ENCODE measurements at places on chromosomes 4 and X. TPM values are rescaled to one million over a fixed set of nuclear protein-coding genes. Genes with fewer than 3 reads are reported as not detected.

DNA sequence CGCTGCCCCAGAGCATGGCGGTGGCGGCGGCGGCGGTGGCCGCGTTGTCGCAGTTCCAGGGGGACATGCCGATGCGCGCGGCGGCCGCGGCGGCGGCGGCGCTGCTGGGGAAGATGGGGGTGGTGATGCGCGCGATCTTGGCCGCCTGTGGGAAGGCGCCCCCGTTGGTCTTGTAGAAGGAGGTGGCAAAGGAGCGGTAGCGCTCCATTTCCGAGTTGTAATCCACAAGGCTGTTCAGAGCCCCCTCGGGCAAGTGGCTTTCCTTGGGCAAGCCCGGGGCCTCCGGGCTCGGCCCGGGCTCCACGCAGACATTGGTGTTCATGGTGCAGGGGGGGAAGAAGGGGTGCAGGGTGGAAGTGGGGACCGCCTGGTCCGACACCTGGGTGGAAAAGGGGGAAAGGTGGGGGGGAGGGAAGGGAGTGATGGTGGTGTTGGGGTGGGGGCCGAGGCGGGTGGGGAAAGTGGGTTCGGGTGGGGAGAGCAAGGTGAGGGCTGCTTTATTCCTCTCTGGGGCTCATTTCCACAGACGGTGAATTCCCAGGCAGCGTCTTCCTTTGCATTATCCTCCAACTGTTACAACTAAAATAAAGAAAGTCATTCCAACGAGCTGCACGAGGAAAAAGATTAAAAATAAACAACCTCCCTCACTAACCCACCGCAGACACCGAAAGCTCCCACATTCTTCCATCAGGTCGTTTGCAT is 3.1 kb downstream of the CXXC4 start:
- H3K27ac ChIP-seq, result no peak overlapping the region
- peaks cover 70% of the 10 kb centered on the region for H3K27me3 ChIP-seq
- H3K36me3 ChIP-seq, result no peaks in the 10 kb centered on the region
- H3K4me1 ChIP-seq, result peaks cover 17% of the 10 kb centered on the region

- no peak overlapping the region for H3K4me3 ChIP-seq
- no peak overlapping the region for H3K27ac ChIP-seq
- no peaks in the 10 kb centered on the region for H3K4me1 ChIP-seq
- DNase-seq, result no peak
These were observed 427.2 kb downstream of the FAT4 start for GRCh38 chr4:125741825-125742452.

GRCh38 chr4:10963958-10964703 is 279.6 kb upstream of the CLNK start:
- no peaks in the 10 kb centered on the region for H3K36me3 ChIP-seq
- H3K4me3 ChIP-seq, result no peak overlapping the region
- no peaks in the 10 kb centered on the region for H3K27me3 ChIP-seq
- no peak overlapping the region for H3K27ac ChIP-seq
- no peaks in the 10 kb centered on the region for H3K4me1 ChIP-seq

DNA sequence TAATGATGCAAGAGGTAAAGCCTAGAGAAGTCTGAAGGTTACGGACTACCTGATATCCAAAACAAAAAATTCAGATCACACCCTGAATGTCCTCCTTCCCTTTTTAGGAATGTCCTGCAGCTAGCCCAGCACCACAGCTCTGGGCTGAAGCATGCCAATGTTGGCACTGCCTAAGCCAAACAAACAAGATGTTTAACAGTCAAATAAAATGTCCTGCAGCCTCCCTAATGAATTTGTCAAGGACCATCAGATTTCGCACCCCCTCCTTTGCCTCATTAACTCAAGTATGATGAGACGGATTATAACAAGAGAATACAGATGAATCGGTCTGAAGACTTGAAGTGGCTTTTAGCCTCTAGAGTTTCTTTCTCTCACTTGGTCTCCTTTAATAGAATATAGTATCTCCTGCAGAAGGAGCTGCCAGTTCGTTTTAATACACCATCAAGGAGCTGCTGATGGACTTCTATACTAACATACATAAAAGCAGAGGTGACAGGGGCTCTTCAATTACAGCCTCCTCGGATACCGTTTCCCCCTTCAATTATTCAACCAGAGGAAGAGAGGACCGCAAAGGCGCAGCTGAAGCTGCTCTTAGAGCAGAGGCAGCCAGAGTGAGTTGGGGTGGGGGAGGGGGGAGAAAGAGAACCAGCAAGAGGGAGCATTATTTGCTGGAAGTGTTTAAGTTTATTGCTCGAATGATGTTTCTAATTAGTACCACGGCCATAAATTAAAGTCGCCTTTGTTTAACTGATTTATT is 3.0 kb upstream of the MAB21L2 start:
- no peaks in the 10 kb centered on the region for H3K27me3 ChIP-seq
- DNase-seq, result no peak
- no peaks in the 10 kb centered on the region for H3K4me1 ChIP-seq
- H3K4me3 ChIP-seq, result no peak overlapping the region

DNA sequence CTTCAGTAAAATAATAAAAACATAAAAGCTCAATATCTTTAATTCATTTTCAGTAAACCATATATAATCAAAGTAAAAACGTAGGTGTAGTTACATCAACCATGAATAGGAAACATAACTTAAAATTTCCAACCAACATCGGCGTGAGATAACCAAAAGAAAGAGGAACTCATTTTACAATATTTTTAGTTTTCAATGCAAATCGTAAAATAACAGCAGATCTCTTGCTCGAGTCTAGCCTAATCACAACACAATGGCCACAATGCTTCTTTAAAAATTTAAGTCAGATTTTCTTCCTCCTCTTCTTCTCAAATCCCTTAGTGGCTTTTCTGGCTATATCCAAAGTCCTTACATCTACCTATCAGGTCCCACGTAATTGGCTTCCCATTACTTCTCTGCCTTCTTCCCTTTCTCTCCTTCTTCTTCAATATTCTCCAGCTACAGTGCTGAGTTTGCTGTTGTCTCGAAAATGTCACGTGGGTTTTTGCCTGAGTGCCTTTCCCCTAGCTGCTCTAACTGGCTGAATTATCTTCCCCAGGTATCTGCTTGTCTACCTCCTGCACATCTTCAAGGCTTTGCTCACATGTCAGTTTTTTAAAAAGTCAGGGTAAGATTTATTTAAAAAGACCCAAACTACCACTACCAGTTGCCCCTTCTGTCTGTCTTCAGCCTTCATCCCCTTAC is 90.9 kb upstream of the BANK1 start:
- H3K27me3 ChIP-seq, result peaks cover 3% of the 10 kb centered on the region
- no peaks in the 10 kb centered on the region for H3K4me1 ChIP-seq
- no peaks in the 10 kb centered on the region for H3K36me3 ChIP-seq
- no peak overlapping the region for H3K4me3 ChIP-seq

DNA sequence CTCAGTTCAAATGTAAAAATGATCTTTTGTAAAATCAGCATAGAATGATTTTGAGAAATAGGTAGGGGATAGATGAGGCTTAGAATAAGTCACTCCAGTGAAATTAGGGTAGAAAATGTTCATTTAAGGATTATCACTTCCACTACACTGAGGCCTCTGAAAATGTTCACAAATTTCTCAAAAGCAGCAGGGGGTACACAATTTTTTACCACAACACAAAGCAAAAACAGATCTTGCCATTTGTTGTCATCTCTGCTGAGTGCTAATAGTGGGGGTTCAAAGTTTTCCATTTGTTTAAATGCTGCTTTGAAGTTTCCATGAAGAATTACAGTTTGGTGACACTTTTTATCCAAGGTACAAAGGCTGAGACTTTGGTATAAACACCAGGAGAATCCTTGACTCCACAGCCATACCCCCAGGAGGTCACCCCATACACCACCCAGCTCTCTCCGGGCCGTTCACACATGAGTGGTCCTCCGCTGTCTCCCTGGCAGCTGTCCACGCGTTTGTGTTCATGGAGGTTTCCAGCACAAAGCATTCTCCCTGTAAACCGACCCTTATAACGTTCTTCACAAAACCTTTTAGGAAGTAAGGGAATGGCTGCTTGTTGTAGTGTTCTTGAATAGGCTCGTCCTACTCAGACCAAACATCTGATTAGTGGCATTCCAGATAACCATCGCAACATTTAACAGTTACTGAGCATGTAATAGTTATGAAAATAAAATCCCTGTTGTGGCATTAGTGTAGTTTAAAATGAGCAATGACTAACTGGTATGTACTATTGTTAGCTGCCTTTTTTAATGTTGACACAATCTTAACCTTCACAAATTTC is 71.0 kb downstream of the PRSS12 start:
- peaks cover 53% of the 10 kb centered on the region for H3K36me3 ChIP-seq
- peak overlapping the region; percentile 12 for H3K27ac ChIP-seq
- no peak for DNase-seq

GRCh38 chrX:40104985-40105834 is 7.5 kb upstream of the BCOR start:
- H3K4me3 ChIP-seq, result peak overlapping the region; percentile 82
- peak; percentile 83 for DNase-seq
- peak overlapping the region; percentile 75 for H3K27ac ChIP-seq

DNA sequence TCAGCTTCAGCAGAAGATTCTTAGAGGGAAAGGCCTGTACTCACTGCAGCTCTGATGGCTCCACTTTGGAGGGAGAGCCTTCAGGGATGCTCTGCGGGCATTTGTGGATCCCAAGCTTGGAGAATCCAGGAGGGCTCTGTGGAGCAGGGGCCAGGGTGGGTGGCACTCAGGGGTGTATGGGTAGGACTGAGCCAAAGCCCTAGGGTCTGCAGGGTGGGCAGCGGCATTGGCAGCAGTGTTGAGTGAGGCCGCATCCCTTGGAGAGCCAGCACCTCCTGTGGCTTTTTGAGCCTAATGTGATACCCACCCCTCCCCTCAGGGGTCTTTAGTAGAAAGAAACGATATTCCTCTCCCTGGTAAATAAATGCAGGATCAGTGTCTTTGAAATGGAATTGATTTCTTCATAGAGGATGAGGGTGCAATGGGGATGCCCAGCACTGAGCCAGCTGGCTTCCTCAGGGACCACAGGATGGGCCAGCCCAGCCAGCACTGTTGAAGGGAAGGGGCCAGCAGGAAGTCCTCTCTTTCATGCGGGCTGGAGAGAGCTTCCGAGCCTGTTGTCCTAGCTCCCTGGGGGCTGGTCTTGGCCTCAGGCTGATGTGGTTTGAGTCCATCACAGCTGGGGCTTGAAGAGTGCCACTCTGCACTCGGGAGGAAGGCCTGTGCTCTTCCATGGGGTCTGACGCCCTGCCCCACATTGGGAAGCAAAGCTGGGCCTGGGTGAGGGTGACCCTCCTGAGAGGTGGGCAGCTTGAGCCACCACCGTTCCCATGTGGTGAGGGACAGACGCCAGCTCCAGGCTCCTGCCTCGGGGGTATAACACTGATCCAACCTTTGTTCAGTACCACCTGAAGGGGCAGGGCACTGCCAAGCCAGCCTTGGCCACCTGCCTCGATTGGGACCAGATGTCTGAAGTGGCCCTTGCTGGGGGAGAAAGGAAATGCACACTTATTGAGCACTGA is 49.5 kb downstream of the PSAPL1 start:
- H3K36me3 ChIP-seq, result no peaks in the 10 kb centered on the region
- no peak for DNase-seq
- H3K4me1 ChIP-seq, result no peaks in the 10 kb centered on the region
- H3K27me3 ChIP-seq, result no peaks in the 10 kb centered on the region
- H3K27ac ChIP-seq, result no peak overlapping the region
- H3K4me3 ChIP-seq, result no peak overlapping the region

- H3K27ac ChIP-seq, result no peak overlapping the region
- no peaks in the 10 kb centered on the region for H3K4me1 ChIP-seq
- H3K4me3 ChIP-seq, result no peak overlapping the region
- H3K36me3 ChIP-seq, result no peaks in the 10 kb centered on the region
These were observed 10.8 kb downstream of the ADRA2C start for GRCh38 chr4:3777033-3777390.

DNA sequence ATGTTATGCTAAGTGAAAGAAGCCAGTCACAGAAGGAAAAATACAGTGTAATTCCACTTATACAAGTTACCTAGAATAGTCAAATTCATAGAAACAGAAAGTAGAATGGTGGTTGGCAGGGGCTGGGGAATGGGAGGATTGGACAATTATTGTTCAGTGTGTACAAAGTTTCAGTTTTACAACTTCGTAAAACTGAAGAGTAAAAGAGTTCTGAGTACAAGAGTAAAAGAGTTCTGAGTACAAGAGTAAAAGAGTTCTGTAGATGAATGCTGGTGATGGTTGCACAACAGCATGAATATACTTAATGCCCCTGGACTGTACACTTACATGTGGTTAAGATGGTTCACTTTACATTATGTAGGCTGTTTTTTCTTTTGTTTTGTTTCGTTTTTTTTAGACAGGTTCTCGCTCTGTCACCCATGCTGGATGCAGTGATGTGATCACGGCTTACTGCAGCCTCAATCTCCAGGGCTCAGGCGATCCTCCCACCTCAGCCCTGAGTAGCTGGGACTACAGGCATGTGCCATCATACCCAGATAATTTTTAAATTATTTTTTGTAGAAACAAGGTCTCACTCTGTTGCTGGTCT is 230.9 kb downstream of the SOWAHB start:
- no peak overlapping the region for H3K4me3 ChIP-seq
- no peak overlapping the region for H3K27ac ChIP-seq
- peaks cover 5% of the 10 kb centered on the region for H3K4me1 ChIP-seq
- H3K36me3 ChIP-seq, result no peaks in the 10 kb centered on the region
- peaks cover 9% of the 10 kb centered on the region for H3K27me3 ChIP-seq
- DNase-seq, result no peak

- H3K27ac ChIP-seq, result no peak overlapping the region
- peaks cover 2% of the 10 kb centered on the region for H3K36me3 ChIP-seq
- no peaks in the 10 kb centered on the region for H3K27me3 ChIP-seq
- H3K4me1 ChIP-seq, result no peaks in the 10 kb centered on the region
These were observed 63.8 kb downstream of the TBC1D19 start for GRCh38 chr4:26647523-26648224.

DNA sequence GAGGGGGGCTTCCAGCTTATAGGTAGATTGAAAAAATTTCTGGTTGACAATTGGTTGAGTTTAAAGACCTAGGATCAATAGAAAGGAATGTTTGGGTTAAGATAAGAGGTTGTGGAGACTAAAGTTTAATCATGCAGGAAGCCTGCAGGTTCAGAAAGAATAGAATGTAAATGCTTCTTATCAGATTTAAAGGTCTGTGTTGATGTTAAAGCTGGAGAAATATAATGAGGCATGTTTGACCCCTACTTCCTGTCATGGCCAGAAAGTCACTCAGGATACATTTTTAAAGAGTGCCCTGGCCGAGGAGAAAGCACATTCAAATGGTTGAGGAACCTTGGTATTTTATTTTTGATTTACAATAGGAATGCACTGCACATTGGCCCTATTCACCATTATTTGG is 3.9 kb upstream of the RRAGB start:
- peaks cover 3% of the 10 kb centered on the region for H3K36me3 ChIP-seq
- no peak for DNase-seq
- peaks cover 10% of the 10 kb centered on the region for H3K4me1 ChIP-seq
- no peak overlapping the region for H3K27ac ChIP-seq
- no peak overlapping the region for H3K4me3 ChIP-seq

- no peak for DNase-seq
- H3K4me1 ChIP-seq, result peaks cover 11% of the 10 kb centered on the region
- no peak overlapping the region for H3K4me3 ChIP-seq
These were observed 9.9 kb upstream of the CLTRN start for GRCh38 chrX:15674514-15674840.

SNCA gene
- 0.19 TPM for total RNA-seq

YY2 gene
- total RNA-seq, result 1.4 TPM

EFNB1 gene
- total RNA-seq, result 7.1 TPM

SMR3B gene
- not detected for total RNA-seq

C4orf36 gene
- total RNA-seq, result not detected

TLR7 gene
- 0.17 TPM for total RNA-seq

NSD2 gene
- total RNA-seq, result 208 TPM
